ENCODE measurements at places on chromosomes 4 and X.

- no peak for DNase-seq
These were observed 16.6 kb upstream of the PITX2 start for GRCh38 chr4:110639207-110640090.

DNA sequence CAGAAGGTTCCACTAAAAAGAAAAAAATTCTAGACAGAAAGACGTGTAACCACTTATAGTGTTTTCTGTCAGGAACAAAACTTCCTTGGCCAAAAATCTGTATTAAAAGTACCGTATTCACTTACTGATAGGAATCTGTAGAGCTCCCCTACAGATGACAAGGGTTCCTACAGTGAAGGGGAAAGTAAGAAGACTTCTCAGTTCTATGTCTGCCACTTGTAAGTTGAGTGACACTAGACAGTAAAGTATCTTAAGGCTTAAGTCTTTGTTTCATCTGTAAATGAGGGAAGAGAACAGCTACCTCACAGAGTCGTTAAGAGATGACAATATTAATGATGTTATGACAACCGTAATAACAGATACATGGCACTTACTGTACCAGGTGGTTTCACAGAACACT, 3.3 kb downstream of the COQ2 start:
- peak; percentile 23 for DNase-seq

DNA sequence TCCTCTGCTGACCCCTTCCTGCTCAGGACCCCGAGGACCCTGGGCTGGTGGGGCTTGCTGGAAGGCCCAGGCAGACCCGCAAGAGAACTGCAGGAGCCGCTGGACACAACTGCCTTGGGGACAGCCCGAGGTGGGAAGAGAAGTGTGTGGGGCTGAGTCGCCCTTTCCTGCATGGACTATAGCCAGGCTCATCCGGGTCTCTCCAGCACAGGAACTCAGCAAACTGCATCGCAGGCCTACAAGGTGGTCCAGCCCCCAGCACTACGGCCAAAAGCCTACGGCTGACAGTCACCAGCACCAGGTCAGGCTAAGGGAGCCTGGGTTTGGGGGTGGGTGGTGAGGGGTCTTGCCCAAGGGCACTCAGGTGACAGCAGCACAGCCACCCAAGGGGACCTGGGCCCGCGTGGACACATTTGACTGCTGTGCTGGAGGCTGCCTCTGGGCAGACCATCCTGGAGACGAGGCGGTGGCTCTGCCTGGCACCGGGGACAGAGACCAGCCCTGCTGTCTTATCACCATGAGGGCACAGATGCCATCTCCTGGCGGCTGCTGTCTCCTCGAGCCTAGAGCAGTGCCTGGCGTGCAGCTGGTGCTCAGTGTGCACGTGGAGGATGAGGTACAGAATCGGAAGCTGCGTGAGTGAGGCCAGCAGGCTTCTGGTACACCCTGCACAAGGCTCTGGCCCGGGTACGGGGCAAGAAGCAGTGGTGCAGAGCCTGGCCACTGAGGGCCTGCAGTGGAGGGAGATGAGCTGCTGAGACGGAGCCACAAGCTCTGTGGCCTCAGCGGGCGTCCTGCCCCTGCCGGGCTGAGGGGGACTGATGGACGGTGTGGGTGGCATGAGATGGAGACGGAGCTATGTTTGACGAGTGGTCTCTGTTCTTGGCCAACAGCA, 15.1 kb downstream of the LRPAP1 start:
- no peak for DNase-seq

GRCh38 chrX:153789654-153790053, 4.5 kb downstream of the IDH3G start:
- DNase-seq: no peak

- no peak for DNase-seq
These were observed 138.3 kb upstream of the USP38 start for GRCh38 chr4:143046454-143046853.

GRCh38 chrX:29636331-29636730, 579.0 kb upstream of the MAGEB2 start:
- no peak for DNase-seq

GRCh38 chr4:94036964-94037363, 170.7 kb upstream of the SMARCAD1 start:
- DNase-seq: no peak

DNA sequence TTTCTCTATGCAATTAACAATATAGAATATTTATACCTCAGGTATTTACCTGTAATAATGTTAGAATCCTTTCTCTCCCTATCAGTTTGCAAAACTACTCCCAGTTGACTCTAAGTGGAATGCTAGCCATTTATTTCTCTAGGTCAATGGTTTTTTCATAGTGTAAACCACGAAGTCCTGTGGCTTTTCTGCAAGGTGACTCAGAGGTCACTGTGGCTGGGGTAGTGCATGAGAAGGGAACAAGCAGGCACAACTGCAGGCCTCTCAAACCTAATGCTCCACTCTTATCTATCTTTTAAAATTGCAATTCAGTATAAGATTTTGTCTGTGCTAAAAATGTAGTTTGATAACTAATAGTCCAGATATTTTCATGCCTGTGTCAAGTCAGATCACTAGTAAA, 159.4 kb downstream of the ANTXR2 start:
- DNase-seq: no peak

GRCh38 chr4:132642016-132642817, 506.9 kb upstream of the PCDH10 start:
- no peak for DNase-seq

DNA sequence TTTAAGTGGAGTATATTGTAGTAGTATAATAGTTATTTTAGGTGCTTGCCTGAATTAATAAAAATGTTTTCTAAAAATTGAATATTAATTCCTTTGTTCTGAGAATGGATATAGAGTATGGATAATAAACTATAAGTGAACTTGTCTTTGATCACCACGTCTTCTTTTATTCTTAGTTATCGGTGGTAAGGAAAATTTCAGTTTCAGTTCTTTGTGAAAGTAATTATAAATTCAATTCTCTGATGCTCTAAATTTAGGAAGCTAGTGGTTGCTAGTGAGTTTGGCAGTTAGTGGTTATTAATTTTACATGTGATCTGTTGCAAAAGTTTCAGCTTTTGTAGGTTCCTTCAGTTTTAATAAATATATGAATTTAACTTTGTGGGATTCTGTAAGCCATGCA, 30.8 kb downstream of the MRPL1 start:
- DNase-seq: no peak

DNA sequence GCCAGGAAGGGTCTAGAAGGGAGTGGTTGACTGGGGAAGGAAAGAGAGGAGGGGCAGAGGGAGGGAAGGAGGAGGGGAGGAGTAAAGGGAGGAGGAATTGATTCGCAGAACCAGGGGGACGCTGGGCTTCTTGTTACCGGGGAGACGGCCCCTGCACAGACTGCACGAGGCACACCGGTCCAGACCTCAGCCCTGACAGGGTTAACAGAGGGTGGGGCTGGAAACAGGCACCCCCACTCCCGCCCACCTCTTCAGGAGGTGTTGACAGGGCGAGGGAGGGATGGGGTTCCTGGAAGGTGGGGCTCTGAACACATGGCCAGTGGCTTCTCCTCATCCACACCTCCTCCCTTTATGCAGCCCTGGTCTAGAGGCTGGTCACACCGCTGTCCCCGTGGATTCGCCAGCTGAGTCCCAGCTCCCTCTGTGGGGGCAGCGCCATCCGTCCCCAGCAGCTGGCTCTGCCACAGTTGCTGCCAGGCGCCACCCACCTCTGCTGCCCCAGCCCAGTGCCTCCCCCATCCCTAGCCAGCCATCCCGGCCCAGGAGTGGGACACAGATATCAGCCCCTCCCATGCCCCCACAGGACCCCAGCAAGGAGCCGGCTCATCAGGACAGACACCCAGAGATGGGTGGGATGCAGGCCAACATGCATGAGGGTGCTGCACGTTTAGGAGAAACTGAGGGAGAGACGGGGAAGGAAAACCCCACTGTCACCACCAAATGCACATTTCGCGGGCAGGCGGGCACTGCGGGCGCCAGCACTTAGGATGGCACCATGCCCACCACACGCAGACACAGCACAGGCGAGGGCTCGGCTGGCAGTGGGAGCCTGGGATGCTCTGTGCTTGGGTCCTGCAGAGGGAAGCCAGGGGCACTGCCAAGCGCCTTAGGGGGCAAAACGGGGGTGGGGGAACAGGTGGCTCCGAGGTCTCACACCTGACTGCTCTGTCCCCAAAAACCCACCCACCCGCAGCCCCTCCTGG, 87.6 kb downstream of the ABLIM2 start:
- DNase-seq: no peak

DNA sequence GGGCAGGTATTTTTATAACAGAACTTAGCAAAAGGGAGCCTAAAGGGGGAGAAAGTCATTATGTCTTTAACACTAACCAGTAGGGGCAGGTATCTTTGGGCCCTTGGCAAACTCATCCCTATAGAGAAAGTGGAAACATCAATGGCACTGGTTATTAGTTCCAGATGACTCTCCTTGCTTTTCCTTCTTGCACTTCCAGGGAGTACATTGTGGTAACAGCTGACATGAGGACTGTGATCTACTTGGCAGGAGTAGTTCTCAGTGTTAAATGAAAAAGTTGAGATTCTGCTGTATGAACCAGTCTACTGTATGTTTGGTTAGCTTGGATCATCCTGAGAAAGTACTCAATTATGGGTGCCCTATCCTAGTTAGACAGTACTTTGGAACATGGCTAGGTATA, 93.6 kb downstream of the ATXN3L start:
- DNase-seq: no peak

- no peak for DNase-seq
These were observed 15.5 kb upstream of the SH3D19 start for GRCh38 chr4:151340751-151341385.

DNA sequence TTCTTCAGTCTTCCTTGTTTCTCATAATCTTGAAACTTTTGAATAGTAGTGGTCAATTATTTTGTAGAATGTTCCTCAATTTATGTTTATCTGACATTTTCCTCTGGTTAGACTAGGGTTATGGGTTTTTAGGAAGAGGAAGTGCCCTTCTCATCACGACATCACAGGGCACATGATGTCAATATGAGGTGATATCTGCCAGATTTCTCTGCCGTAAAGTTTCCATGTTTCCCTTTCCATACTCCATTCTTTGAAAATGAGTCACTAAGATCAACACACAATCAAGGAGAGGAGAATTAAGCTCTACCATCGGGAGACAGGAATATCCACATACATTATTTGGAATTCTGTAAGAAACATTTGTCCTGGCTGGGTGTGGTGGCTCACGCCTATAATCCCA, 28.4 kb downstream of the RP2 start:
- no peak for DNase-seq

DNA sequence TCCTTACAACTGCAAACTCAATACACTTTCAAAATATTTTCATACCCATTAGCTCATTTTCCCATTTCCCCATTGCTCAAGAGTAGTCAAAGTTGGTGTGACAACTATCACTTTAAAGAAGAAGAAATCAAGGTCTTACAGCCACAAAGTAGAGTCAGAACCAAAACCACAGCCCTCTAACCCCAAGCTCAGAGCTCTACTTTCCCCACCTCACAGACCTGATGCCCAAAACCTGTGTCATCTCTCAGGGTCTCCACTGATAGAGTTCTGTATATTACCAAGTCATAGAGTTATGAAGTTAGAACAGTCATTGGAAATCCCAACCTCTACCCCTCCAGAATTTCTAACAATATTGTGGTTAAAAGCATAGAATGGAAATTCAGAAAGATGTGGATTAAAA, 505.8 kb downstream of the RAB28 start:
- DNase-seq: no peak

DNA sequence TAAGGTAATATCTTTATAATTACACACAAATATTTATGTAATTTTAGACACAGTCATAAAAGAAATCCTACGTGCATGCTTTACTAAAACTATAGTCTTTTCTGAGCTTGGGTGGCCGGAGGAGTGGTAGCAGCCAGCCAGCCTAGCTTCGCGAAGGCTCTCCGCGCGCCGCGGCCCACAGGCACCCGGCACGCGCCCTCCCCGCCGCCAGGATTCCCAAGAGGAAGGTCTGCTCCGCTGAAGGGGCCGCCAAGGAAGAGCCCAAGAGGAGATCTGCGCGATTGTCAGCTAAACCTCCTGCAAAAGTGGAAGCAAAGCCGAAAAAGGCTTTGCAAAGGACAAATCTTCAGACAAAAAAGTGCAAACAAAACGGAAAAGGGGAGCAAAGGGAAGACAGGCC, 8.7 kb upstream of the PJA1 start:
- DNase-seq: no peak

- no peak for DNase-seq
These were observed 298.0 kb upstream of the TET2 start for GRCh38 chr4:104848597-104849225.

- DNase-seq: no peak
These were observed 38.4 kb upstream of the FAM9B start for GRCh38 chrX:9072281-9072680.

DNA sequence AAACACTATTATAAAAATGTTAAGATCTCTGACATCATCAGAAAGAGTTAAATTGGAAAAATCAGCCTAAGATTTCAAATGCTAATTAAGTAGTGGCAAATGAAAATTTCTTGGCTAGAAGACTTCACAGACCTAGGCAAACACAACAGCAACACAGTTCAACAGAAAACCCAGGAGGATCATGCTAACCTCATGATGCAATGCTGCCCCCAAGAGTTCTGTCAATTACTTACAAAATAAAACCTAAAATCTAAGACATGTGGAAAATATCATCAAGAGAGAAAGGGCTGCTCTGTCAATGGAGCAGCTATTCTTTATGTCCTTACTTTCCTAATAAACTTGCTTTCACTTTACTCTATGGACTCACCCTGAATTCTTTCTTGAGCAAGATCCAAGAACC, 21.0 kb downstream of the S100G start:
- peak; percentile 4 for DNase-seq

- peak; percentile 16 for DNase-seq
These were observed 600 bp downstream of the BEX4 start for GRCh38 chrX:103215425-103215991.

GRCh38 chrX:44314259-44314734, 29.2 kb downstream of the EFHC2 start:
- DNase-seq: no peak

DNA sequence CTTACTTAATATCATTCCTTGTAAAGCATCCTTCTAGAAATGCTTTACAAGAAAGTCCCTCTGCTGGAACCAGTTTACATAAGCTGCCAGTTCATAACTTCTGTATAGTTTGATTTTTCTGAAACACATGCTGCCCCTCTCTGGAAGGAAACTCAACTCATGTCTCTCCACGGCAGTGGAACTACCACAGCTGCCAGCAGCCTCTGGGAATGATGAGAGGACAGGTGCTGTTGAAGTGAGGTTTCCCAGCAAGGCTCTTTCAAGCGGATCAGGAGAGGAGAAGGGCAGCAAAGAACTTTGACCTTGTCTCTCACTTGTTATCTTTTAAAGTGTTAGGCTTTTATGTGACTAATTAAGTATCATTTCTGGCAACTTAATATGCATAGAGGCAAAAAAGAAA, 7.3 kb downstream of the GRPR start:
- DNase-seq: no peak

All from CD4-positive, alpha-beta T cell (primary cell).